ENCODE measurements at places on chromosomes 7 and 10. TPM values are rescaled to one million over a fixed set of nuclear protein-coding genes. Genes with fewer than 3 reads are reported as not detected.

Gene MET
- total RNA-seq = 114 TPM

Gene ASL
- total RNA-seq = 45.0 TPM

Gene ELFN1
- 1.6 TPM for total RNA-seq

Gene XRCC2
- 3.9 TPM for total RNA-seq

Gene FLNC
- 517 TPM for total RNA-seq

Data from HFFc6 (cell line).